HuH-7 (cell line): ENCODE measurements at places on chromosomes 7 and 10.

- no peak for DNase-seq
These were observed 95.3 kb downstream of the ZNF22 start for GRCh38 chr10:45096001-45096400.

GRCh38 chr7:70458745-70459144 is 673.2 kb upstream of the GALNT17 start:
- no peak for DNase-seq

- no peak for DNase-seq
These were observed 174.4 kb upstream of the LYZL2 start for GRCh38 chr10:30803892-30804322.

DNA sequence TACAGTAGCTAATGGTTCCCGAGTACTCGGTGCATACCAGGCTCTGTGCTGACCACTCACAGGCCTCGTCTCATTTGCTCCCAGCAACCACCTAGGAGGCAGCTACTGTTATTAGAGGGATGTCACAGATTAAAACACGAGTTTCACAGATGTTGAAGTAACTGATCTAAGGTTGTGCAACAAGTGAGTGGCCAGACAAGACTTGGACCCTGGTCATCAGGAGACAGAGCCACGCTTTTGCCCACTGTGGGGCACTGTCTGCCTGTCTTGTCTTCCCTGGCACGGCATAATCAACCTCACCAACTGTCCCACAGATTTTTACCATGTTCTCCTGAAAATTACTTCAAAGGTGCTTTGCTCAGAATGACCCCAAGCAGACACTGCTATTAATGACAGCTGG is 111.6 kb upstream of the HABP2 start:
- DNase-seq = no peak

DNA sequence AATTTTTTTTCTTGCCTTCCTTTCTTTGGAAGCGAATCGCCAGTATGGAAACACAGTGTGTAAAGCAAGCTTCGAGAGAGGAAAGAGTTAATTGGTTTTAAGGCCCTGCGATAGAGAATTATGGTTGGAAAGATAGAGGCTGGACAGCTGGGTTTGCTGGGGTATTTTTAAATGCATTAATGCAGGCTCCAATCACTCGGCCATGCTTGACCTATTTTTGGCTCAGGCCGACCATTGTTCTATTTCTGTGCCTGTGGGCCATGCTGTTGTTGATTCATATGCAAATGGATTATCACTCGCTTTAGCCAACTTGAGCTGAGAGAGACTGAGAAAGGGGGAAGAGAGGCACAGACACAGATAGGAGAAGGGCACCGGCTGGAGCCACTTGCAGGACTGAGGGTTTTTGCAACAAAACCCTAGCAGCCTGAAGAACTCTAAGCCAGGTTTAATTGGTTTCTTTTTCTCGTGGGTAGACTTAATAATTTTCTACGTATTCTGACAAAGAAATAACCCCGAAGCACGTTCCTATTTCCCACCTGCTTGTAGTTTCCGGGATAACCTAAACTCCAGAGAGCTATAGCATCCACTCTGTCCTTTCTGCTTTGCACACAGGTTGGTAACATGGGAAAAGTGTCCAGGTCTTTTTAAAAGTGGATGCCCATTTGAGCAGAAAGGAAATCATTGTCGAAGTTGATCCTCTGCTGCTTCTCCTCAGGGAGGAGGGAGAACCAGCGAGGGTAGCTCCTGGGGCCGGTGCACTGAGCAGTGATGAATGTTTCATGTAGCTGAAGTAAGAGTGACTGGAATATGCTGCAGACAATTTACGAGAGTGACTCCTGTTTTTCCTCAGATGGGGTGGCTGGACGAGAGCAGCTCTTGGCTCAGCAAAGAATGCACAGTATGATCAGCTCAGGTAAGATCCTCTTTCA is at the start of gene HDAC9:
Gene HDAC9 (plus strand): TSS at position 338 of the 929 bp plus-strand sequence. CDS start 554 bp downstream, at position 892.
- no peak for DNase-seq

- DNase-seq = no peak
These were observed 59.2 kb downstream of the CDHR3 start for GRCh38 chr7:106022193-106022821.

- no peak for DNase-seq
These were observed 27.6 kb upstream of the RNF32 start for GRCh38 chr7:156612930-156613329.

GRCh38 chr10:77638321-77639101 is 903 bp upstream of the KCNMA1 start:
- no peak for DNase-seq
